Activated T-cell treated with anti-CD3 and anti-CD28 coated beads, Interleukin-2, amount 50 U/mL, for 72 hours (primary cell): ENCODE measurements at places on chromosomes 16 and 17. TPM values are rescaled to one million over a fixed set of nuclear protein-coding genes. Genes with fewer than 3 reads are reported as not detected.
A peak's percentile ranks its signal among the peaks of the same experiment; 100 is the strongest.

- peaks cover 18% of the 10 kb centered on the region for H3K4me1 ChIP-seq
- H3K27me3 ChIP-seq, result no peaks in the 10 kb centered on the region
- H3K36me3 ChIP-seq, result no peaks in the 10 kb centered on the region
- H3K27ac ChIP-seq, result no peak overlapping the region
- no peak overlapping the region for H3K4me3 ChIP-seq
These were observed 9.2 kb upstream of the SNN start for GRCh38 chr16:11658896-11659708.

TSNAXIP1 gene
- total RNA-seq, result 0.86 TPM

- DNase-seq, result no peak
- H3K27ac ChIP-seq, result no peak overlapping the region
- H3K4me1 ChIP-seq, result peaks cover 24% of the 10 kb centered on the region
These were observed 46.9 kb downstream of the LCMT1 start for GRCh38 chr16:25158401-25158800.

- H3K4me3 ChIP-seq, result no peak overlapping the region
- H3K36me3 ChIP-seq, result peaks cover 2% of the 10 kb centered on the region
- H3K4me1 ChIP-seq, result peaks cover 13% of the 10 kb centered on the region
- DNase-seq, result no peak
These were observed 20.7 kb downstream of the SPHK1 start for GRCh38 chr17:76404976-76405563.

- no peak overlapping the region for H3K4me3 ChIP-seq
- no peaks in the 10 kb centered on the region for H3K4me1 ChIP-seq
- H3K36me3 ChIP-seq, result no peaks in the 10 kb centered on the region
- no peak overlapping the region for H3K27ac ChIP-seq
These were observed 273.9 kb upstream of the MAF start for GRCh38 chr16:79874391-79874790.

HCRT gene
- total RNA-seq, result not detected

DNA sequence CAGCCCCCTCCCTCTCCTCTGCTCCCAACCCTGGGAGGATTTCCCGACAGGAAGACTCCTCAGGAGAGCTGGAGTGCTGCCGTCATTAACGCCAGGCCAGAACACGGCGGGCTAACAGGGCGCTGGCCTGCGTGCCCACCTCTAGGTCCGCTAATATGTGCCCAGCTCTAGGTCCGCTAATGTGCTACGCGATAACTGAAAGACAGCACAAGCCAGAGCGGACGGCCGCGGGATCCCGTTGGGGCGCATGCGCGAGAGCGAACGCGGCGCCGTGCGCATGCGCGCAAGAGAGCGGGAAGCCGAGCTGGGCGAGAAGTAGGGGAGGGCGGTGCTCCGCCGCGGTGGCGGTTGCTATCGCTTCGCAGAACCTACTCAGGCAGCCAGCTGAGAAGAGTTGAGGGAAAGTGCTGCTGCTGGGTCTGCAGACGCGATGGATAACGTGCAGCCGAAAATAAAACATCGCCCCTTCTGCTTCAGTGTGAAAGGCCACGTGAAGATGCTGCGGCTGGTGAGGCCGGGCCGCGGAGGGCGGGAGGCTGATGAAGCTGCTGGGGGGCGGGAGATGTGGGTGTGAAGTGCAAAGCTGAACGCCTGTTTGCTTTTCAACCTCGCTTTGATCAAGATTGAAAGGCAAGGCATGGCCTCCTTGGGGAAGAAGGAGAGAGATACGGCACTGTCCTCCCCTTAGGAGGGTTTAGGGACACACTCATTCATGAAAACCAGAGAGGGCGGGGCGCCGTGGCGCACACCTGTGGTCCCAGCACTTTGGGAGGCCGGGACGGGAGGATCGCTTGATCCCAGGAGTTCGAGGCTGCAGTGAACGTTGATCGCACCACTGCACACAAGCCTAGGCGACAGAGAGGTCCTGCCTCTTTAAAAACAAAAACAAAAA lies at the start of gene CKLF:
CKLF (plus strand) TSS at position 291 of the 892 bp plus-strand sequence; CDS start at position 431, 140 bp downstream.
- peak; percentile 91 for DNase-seq
- H3K4me3 ChIP-seq, result peak within 1 kb of the TSS; percentile 95
- H3K4me1 ChIP-seq, result peaks cover 77% of the 10 kb centered on the region
- H3K27me3 ChIP-seq, result no peaks in the 10 kb centered on the region

ARHGAP44 gene
- total RNA-seq, result 0.55 TPM

ZNF785 gene
- total RNA-seq, result 10.9 TPM

CD300C gene
- 0.16 TPM for total RNA-seq

GSG1L gene
- total RNA-seq, result not detected

- H3K27ac ChIP-seq, result no peak overlapping the region
- H3K4me1 ChIP-seq, result peaks cover 4% of the 10 kb centered on the region
- H3K4me3 ChIP-seq, result no peak overlapping the region
- H3K27me3 ChIP-seq, result peaks cover 41% of the 10 kb centered on the region
These were observed 10.8 kb upstream of the BCAR1 start for GRCh38 chr16:75262104-75262799.

EXOC3L1 gene
- total RNA-seq, result not detected

DNA sequence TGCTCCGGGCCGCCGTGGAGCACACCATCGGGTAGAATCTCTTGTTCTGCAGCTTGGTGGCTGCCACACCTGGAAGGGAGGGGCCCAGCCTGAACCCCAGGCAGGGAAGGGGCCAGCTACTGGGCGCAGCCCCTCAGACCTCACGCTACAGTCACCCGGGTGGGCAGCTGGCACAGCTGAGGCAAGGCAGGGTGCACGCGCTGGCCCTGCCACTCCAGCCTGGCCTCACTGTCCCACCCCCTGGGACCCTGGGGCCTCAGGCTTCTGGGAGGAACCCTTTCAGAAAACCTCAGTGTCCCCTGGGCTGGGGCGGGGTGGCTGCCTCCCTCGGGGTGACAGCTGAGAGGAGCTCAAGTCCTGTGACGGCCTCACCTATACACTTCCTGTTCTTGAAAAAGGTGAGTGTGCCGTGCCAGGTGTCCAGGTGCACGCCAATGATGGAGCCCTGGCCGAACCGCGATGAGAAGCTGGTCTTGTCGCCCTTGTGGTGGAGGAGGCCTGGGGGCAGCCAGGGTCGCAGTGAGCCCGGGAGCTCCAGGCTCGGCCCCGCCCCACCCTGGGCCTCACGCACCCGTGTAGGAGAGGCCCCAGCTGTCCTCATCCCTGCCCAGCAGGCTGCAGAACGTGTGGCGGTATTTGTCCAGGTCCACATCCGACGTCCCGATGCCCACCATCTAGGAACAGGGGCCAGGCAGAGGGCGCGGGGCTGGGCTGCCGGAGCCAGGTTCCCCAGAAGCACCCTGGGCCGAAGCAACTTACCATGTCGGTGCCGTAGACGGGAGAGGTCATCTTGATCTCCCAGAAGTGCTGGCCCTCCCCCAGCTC lies 4.7 kb upstream of the MRPS34 start:
- H3K27ac ChIP-seq, result no peak overlapping the region
- no peak for DNase-seq
- no peaks in the 10 kb centered on the region for H3K36me3 ChIP-seq

GRCh38 chr17:43399839-43400328 lies 1.1 kb downstream of the ARL4D start:
- H3K27me3 ChIP-seq, result no peaks in the 10 kb centered on the region
- H3K4me3 ChIP-seq, result peak overlapping the region; percentile 84
- no peaks in the 10 kb centered on the region for H3K36me3 ChIP-seq
- DNase-seq, result no peak
- H3K4me1 ChIP-seq, result peaks cover 11% of the 10 kb centered on the region

- H3K27ac ChIP-seq, result no peak overlapping the region
- H3K27me3 ChIP-seq, result peaks cover 14% of the 10 kb centered on the region
- no peak for DNase-seq
- no peaks in the 10 kb centered on the region for H3K36me3 ChIP-seq
These were observed 8.5 kb upstream of the CREBBP start for GRCh38 chr16:3889059-3889458.

DNA sequence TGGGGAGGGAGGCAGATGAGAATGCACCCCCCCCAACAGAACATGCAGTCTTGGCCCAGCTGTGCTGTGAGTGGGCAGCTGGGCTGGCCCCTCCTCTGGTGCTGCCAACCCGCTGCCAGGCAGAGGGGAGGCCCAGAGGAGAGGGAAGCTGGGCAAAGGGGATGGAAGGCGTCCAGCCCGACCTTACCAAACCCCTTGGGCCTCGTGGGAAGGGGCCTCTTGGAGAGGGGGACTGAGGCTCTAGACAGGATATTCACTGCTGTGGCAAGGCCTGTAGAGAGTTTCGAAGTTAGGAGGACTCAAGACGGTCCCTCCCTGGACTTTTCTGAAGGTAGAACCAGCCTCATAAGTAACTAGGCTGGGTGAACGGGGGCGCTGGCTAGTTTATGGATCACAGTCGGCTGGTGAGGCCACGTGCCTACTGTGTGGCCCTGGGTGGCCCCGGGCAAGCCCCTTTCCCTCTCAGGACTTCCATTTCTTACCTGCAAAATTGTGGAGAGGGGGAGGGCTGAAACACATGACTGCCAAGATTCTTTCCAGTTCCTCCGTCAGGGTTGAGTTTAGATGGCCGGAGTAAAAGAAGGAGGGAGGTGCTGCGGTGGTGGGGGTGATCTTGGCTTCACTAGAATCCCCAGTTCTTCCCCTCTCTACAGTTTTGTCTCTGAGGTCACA lies 857 bp upstream of the STAT5A start:
- peak overlapping the region; percentile 91 for H3K4me3 ChIP-seq
- no peaks in the 10 kb centered on the region for H3K27me3 ChIP-seq
- H3K27ac ChIP-seq, result peak overlapping the region; percentile 98
- peak; percentile 74 for DNase-seq
- H3K36me3 ChIP-seq, result peaks cover 30% of the 10 kb centered on the region

DNA sequence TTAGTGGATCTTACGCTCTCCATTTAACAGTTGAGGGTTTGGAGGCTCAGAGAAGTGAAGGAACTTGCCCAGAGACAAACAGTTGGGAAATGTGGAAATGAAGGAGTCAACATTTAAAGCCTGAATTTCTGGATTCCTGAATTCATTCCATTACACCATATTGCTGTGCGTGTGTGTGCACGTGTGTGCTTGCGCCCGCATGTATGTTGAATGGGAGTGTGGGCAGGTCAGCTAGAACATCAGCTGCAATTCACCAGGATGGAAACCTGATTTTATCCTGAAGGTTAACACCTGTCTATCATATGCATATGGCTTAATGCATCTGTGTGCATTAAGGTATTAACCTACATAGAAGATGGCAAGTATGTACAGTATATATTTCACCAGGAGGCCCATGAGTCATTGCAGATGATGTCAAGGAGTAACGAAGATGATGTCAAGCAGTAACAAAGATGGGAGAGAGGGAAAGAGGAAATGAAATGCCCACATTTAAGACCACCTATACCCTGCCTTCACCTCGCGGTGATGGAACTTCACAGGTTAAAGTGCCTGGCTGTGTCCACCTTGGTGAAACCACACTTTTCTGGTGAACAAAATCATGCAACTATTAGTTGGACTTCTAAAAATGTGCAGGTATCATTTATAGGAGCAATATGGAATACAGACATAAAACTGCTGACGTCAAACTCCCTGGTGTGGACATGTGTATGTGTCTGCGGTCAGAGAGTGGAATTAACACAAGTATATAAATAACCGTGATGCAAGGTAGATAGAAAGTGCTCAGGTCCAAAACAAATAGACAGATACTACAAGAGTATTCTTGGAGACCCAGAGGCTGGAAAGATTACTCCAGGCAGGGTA lies 832 bp upstream of the ADAP2 start:
- H3K4me3 ChIP-seq, result peak overlapping the region; percentile 72
- no peak for DNase-seq
- peaks cover 36% of the 10 kb centered on the region for H3K27me3 ChIP-seq

CNTNAP1 gene
- 1.3 TPM for total RNA-seq

DNA sequence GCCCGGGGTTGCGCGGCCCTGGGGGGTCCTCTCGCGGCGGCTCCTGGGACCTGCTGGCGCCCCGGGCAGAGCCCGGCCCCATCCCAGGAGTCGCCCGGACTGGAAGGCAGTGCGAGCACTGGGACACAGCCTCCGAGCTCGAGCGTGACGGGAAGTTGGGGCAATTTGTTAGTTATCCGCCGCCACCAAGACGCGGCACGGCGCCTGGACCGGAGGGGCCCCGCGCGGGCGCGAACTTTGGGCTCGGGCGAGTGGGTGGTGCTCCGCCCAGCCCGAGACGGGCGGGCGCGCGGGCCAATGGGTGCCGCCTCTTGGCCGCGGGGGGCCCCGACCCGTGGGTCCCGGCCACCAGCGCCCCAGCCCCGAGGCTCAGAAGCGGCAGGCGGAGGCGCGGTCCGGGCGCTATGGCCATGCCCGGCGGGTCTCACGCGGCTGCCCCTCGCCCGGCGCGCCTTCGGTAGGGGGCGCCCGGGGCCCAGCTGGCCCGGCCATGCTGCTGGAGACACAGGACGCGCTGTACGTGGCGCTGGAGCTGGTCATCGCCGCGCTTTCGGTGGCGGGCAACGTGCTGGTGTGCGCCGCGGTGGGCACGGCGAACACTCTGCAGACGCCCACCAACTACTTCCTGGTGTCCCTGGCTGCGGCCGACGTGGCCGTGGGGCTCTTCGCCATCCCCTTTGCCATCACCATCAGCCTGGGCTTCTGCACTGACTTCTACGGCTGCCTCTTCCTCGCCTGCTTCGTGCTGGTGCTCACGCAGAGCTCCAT lies at the start of gene ADORA2B:
ADORA2B (plus strand) TSS at position 372 of the 768 bp plus-strand sequence; CDS start at position 491, 119 bp downstream.
- H3K36me3 ChIP-seq, result no peaks in the 10 kb centered on the region
- H3K4me1 ChIP-seq, result peaks cover 7% of the 10 kb centered on the region
- H3K4me3 ChIP-seq, result peak within 1 kb of the TSS; percentile 85
- H3K27ac ChIP-seq, result no peak within 1 kb of the TSS
- DNase-seq, result peak; percentile 70
- peaks cover 40% of the 10 kb centered on the region for H3K27me3 ChIP-seq

DNA sequence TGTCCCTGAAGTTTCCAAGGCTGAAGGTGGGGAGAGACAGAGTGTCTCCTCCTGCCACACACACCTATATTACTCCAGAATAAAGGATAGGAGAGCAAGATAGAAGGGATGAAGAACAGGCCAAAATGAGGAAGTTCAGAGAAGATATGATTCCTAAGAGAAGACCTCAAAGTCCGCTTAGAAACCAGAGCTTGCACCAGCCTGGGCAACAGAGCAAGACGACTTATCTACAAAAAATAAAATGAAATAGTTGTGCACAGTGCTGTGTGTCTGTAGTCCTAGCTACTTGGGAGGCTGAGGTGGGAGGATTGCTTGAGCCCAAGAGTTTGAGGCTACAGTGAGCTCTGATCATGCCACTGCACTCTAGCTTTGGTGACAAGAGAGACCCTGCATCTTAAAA lies 128.2 kb downstream of the HS3ST3B1 start:
- H3K4me3 ChIP-seq, result peak overlapping the region; percentile 76
- H3K27me3 ChIP-seq, result no peaks in the 10 kb centered on the region
- no peaks in the 10 kb centered on the region for H3K36me3 ChIP-seq
- peak overlapping the region; percentile 81 for H3K27ac ChIP-seq

- peaks cover 2% of the 10 kb centered on the region for H3K36me3 ChIP-seq
- H3K4me3 ChIP-seq, result no peak overlapping the region
- no peaks in the 10 kb centered on the region for H3K27me3 ChIP-seq
- H3K4me1 ChIP-seq, result peaks cover 11% of the 10 kb centered on the region
These were observed 12.5 kb downstream of the ADCY9 start for GRCh38 chr16:4103745-4104144.

KRTAP4-5 gene
- not detected for total RNA-seq

- DNase-seq, result no peak
- no peaks in the 10 kb centered on the region for H3K36me3 ChIP-seq
- no peak overlapping the region for H3K4me3 ChIP-seq
These were observed 36.7 kb downstream of the HNF1B start for GRCh38 chr17:37708008-37708615.

GRCh38 chr16:54938212-54939028 lies 7.8 kb downstream of the IRX5 start:
- H3K4me3 ChIP-seq, result peak overlapping the region; percentile 79
- H3K27me3 ChIP-seq, result peaks cover 89% of the 10 kb centered on the region
- H3K36me3 ChIP-seq, result peaks cover 3% of the 10 kb centered on the region
- no peak overlapping the region for H3K27ac ChIP-seq
- DNase-seq, result no peak
- peaks cover 47% of the 10 kb centered on the region for H3K4me1 ChIP-seq
